ENCODE measurements at places on chromosomes 7 and 10. TPM values are rescaled to one million over a fixed set of nuclear protein-coding genes. Genes with fewer than 3 reads are reported as not detected.
A peak's percentile ranks its signal among the peaks of the same experiment; 100 is the strongest.

GRCh38 chr10:48199580-48200377 is 74.7 kb downstream of the FRMPD2 start:
- DNase-seq = no peak

DNA sequence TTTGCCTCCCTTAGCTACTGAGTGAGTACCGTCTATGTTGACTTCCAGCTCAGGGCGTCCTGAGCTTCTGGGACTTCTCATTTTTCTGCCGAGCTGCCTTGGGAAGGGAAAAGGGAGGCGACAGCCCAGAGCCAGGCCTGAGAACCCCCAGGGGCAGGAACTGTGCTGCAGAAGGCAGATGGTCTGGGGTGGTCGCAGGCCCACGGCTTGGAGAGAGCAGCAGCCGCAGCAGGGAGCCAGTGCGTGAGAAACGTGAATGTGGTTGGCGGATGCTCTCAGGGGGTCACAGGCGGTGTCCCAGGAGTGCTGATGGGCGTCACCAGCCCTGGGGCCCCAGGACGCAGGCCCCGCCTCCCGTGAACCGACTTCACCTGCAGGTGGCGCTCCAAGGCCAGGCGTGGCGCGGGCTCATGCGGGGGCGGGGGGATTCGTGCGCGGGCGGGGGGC is 9.2 kb upstream of the PWWP2B start:
- peak; percentile 89 for DNase-seq

DNA sequence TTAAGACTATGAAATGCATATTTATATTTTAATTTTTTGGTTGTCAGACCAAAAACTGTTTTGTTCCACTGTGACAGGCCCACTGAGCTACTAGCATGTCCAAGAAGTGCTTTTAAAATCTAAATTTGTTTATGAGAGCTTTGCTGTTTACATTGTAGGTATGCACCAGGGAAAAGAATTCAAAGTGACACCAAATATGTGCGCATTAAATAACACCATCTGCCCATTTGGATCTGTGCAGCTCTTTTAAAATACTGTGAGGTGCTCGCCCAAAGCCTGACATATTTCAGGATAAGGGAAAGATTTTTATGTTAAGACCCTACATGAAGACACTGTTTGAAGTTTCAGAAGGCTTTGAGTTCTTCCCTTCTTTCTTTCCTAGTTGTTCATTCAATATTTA is 162.9 kb downstream of the ST7 start:
- DNase-seq = no peak

DNA sequence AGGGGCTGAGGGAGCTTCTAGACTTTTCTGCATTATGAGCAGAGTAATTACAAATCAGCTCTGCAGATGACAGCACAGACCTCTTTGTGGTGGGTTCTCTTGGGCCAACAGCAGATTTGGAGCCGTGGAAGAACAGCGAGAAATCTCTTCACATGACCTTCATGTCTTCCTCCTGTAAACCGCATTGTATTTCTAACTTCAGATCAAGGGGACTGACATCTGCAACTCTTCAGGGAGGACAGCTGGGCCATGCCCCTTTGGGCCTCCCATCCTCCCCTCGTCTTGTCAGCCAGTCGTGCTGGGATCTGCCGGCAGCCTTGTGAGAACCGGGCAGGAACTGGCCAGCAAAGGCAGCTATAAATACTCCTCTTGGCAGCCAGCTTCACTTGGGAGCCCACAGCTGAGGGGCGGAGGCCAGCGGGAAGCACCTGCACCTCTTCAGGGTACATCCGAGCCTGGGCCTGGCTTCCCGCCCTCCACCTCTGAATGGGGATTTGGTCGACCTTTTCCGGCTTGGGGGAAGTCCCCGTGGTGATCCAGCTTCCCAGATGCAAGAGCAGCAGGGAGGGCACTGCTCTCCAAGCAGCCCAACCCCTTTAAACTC is 54.7 kb downstream of the STEAP1B start:
- DNase-seq = no peak

The ITPRIP gene
- total RNA-seq = 16.3 TPM

- no peak for DNase-seq
Measured at GRCh38 chr10:132158122-132158741, 28.5 kb upstream of the DPYSL4 start.

DNA sequence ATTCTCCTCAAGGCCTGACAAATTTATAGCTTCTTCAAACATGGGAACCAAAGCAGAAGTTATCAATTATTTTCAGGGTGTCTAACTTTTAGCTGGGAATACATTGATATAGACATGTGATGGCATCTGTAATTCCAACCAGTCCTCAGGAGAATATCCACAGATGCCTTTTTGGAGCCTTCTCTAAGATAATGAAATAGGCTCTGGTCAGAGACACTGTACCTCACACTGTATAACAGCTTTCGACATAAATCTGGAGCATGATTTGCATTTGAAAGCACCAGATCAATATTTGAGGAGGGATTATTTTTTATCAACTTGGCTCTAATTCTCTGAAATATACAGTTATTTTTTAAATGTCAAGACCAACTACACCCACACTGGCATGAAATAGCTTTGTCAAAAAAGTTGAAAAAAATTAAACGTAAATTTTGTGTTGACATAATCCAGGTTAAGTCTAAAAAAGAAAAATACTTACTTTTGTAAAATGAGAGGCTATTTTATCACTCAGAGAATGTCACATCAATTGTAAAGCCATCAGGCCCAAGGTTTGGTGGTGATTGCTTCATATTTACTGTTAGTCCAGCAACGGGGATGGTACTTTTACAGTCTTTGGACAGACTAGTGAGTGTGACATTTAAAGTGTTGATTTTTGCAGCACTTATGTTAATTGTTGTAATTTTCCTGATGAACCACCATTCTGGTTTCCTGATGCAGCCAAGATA is 177.0 kb upstream of the SP8 start:
- no peak for DNase-seq

DNA sequence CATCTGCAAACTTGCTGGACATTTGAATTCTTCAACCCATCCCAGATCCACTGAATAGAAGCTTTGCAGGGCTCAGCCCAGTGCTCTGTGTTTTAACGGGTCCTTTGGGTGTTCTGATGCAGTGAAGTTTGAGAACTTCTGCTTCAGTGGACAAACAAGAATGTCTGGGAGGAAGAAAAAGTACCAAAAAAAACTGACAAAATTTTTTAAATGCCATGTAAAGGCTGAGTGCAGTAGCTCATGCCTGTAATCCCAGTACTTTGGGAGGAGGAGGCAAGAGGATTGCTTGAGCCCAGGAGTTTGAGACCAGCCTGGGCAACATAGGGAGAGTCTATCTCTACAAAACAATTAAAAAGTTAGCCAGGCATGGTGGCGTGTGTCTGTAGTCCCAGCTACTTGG is 51.8 kb upstream of the FRMD4A start:
- DNase-seq = no peak

DNA sequence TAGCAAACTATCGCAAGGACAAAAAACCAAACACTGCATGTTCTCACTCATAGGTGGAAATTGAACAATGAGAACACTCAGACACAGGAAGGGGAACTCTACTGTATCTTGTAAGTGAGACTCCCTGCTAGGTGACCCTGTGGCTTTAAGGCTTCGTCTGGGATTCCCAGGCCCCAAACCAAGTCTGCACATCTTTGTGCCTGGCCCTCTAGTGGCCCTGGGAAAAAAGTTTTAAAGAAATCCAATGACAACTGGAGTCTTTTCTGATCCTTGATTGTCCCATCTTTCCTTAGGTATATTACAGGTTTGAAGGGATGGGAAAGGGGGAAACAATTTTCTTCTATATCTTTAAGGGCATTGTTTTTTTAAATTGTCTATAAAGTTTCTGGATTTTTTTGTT is 10.6 kb upstream of the LIPM start:
- DNase-seq = peak; percentile 35

GRCh38 chr7:49624611-49625010 is 148.8 kb upstream of the VWC2 start:
- DNase-seq = no peak

The DGKB gene
- 0.46 TPM for total RNA-seq

The PDCD4 gene
- 50.4 TPM for total RNA-seq

The CALD1 gene
- total RNA-seq = 230 TPM

The RPEL1 gene
- not detected for total RNA-seq

The ABCF2 gene
- 39.6 TPM for total RNA-seq

GRCh38 chr10:114648368-114648767 is 9.7 kb downstream of the ABLIM1 start:
- no peak for DNase-seq

DNA sequence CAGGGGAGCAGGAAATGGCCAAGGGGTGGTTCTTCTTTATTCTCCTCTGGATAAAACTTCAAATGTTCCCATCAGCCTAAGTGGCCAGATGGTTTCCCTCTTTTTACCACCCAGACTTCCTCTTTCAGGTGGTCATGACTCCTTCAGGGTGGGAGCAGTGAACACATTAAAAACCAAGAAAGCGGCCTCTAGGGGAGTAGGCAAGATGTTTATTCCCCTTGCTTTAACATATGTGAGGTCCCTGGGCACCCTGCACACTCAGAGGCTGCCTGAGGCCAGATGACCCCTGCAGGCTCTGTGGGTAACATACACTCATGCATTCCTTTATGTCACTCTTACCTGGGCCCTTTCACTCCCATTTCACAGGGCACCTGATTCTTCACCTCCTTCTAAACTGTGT is 357.4 kb downstream of the ABCA13 start:
- DNase-seq = no peak

GRCh38 chr10:75971402-75972211 is 540.2 kb downstream of the LRMDA start:
- DNase-seq = no peak

DNA sequence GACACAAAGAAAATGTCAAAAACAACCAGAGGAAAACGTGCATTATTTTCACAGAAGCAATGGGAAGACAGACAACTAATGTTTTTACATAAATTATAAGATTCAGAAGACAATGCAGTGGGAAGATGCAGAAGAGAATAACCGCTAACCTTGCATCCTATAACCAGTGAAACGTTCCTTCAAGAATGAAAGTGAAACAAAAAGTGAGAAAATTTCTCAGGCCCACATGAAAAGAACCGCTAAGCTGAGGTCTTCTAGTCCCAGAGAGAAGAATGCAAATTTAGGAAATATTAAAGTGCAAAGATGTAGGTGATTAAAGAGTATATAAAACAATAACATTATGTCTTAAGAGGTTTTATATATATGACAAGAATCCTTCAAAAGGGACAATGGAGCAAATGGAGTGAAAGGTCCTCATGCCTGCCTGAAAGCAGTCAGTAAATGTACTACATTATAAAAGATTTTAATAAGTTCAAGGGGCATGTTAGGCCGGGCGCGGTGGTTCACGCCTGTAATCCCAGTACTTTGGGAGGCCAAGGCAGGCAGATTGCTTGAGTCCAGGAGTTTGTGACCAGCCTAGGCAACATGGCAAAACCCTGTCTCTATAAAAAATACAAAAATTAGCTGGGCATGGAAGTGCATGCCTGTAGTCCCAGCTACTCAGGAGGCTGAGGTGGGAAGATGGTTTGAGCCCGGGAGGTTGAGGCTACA is 43.1 kb upstream of the DDC start:
- DNase-seq = no peak

The ZCWPW1 gene
- total RNA-seq = 2.2 TPM

The CFAP58 gene
- total RNA-seq = 0.28 TPM

DNA sequence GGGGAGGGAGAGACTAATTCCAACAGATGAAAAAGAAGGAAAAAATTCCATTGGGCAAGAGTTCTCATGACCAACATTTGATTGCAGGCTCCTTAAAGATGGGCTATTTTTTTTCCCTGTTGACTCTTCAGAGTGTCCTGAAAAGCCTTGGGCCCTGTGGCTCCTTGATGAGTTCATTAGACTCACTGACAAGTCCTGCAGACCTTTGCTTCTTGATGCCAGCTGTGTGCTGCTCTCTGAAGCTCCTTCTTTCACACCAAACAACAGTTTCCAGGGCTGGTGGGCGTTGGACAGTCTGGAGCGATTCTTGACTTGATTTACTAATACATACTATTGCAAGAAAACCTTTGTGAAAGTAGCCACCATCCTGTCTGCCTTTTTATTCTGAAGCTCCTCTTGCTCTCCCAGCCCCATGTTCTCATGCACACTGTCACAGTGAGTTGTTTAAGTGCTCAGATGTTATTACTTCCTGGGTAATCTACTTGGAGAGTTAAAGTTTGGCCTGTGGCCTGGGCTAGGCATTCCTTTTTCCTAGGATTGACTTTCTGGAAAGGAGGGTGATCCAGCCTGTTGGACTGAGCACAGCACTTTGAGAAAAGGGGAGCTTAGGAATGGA is 250.3 kb downstream of the PTEN start:
- DNase-seq = no peak

The OPALIN gene
- total RNA-seq = not detected

DNA sequence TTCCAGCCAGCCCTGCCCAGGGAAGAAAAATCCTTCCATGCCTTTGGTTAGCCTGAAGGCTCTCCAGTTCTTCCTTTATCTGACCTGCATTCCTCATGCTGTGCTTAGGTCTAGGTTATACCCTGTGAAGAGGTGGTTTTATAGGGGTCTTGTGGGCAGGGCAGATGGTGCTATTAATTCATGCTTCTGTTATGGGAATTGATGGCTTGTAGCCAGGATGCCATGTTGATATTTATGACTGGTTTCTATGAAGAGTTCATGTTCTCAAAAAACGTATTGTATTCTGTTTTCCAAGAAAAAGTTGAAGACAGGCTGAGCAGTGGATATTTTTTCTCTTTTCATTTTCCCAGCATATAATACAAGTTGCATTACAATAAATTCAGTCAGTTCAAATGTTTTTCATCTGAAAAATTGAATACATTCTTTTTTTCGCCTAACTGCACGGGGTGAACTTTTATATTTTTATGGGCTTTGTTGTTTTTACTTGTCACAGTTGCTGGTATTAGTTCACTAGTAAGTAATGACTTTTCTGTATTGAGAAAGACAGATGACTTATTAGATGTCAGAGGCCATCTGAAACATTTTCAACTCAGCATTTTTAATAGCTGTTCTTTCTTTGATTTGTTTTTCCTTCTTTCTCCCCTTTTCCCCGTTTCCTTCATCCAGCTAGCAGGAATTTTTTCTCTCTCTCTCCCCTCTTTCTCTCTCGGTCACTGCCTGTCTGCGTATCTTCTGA is 322.8 kb downstream of the LRMDA start:
- no peak for DNase-seq

GRCh38 chr7:40471891-40472290 is 337.1 kb downstream of the SUGCT start:
- DNase-seq = no peak

DNA sequence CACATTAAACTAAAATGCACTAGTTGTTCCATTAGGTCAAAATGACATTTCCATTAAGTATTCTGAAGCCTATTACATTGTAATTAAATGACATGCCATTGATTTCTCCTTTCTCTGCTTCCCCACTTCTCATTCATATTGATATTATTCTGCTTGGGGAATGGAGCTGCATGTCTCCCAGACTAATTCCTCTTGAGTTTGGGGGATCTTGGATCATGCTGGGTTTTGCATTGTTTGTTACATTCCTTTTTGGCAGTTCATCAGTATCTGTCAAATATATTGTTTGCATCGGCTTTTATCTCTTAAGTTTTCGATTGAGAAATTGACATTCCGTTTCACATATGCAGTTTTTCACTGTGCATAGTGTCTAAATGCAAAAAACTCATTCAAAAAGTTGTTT is 65.1 kb upstream of the CYP26C1 start:
- no peak for DNase-seq

DNA sequence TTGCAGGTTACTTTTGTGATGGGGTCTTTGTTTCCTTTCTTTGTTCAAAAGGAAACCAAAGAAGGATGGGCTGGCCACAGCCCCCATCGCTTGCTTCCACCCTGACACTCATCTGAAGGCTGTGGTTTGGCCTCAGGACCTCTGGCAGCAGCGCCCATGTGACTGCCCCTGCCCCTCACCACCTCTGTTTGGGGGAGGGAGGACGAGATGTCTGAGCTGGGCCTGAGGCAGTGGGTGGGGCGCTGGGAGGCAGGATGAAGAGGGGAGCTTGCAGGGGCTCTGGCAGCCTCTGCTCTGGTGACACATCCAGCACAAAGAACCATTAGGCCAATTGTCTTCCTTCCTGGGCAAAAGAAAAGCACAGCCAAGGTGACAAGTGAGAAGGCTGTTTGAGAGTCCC is 15.9 kb upstream of the CHST15 start:
- no peak for DNase-seq

Data from endothelial cell (in vitro differentiated cells).